Ascending aorta (tissue), 2 donors: ENCODE measurements at places on chromosomes 2 and 18.
A peak's percentile ranks its signal among the peaks of the same experiment; 100 is the strongest.

DNA sequence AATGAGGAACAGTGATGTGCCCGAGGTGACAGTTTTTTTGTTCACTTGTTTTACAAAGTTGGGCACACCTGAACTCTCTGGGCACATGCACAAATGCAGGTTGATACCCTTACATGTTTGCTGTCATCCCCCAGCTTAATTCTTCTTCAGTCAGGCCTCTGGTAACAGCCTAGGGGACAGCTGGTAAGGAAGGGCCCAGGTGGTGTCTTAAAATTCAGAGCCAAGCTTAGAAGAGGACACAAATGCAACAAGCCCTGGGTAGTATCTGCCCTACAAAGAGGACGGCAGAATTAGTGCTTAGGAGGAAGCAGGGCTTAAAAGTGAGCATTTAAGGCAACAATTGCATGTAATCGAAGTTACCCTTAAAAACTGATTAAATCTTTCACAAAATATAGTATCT is 171.9 kb upstream of the ACAA2 start:
- no peak overlapping the region for H3K4me3 ChIP-seq
- no peaks in the 10 kb centered on the region for H3K36me3 ChIP-seq
- no peak overlapping the region for H3K27ac ChIP-seq
- no peaks in the 10 kb centered on the region for H3K27me3 ChIP-seq

DNA sequence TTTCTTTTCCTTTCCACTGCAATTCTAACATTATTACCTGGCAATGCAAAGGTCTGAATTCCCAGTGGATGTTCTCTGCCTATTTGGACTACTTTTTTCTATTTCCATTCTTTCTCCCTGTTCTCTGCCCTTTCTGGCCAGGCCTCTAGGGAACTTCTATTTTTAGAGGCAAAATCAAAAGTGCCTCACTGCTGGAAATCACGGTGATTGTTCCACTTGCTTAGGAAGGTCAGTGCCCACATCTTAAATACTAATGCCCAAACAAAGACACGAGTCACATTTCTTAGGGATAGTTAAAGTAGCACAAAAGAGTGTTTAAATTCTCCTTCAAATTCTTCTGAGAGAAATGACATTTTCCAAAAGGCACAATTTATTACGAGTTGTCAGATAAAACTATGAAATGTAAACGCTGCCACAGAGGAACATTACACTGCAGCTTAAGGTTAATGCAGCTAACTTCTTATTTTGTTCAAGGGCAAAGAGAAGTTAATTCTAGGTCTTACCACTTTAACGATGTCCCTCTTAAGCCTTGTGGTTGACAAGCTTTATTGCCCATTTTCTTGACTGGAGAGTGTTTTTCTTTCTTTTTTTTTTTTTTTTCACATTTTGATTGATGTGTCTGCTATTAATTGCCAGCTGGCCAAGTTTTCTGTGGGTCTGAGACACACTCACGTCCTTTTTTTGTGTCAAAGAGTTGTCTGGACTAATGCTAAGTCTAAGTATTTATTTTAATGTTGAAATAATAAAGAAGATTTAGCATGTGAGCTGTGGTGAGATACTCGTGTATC is 34.7 kb downstream of the ST6GAL2 start:
- H3K27me3 ChIP-seq: no peaks in the 10 kb centered on the region
- no peaks in the 10 kb centered on the region for H3K36me3 ChIP-seq
- H3K4me3 ChIP-seq: peak overlapping the region; percentile 22
- peak overlapping the region; percentile 81 for H3K27ac ChIP-seq
- DNase-seq: no peak

DNA sequence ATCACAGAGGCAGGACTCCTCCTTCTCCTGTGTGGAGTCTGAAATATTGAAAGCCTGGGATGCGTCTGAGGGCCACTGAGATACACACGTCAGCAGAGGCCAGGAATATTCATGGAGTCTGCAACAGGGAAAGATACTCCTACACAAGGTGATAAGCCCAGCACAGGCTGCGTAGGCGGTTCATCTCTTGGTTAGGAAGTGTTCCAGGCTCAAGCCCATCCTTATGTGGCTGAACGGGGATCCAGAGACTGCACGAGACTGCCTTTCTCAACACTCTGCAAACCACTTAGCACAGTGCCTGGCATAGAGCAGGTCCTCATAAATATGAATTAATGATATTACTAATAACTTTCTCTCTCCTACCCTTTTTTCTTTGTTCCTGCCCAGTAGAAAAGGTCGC is 29.2 kb upstream of the AGPS start:
- DNase-seq: no peak
- H3K36me3 ChIP-seq: no peaks in the 10 kb centered on the region
- no peaks in the 10 kb centered on the region for H3K4me1 ChIP-seq
- H3K4me3 ChIP-seq: no peak overlapping the region

DNA sequence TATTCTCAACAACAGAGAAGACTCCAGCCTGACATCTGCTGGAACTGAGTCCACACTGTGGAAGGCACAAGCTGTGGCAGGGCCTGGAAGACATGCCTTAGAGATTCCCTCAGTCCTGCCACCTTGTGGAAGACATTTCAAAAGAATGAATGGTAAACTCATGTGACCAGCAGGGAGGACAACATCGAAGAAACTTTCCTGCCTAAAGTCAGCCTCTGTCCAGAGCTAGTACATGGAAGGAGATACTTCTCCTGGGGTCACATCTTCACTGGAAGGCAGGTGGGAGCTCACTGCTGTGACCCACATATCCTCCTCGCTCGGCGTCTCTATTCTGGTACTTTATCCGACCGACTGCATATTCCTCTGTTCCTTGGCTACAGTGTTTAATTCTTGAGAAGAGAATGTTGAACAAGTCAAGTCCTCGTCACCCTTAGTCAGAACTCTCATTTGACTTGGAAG is 59.5 kb downstream of the PUM2 start:
- no peaks in the 10 kb centered on the region for H3K27me3 ChIP-seq
- H3K4me1 ChIP-seq: no peaks in the 10 kb centered on the region
- DNase-seq: no peak
- no peak overlapping the region for H3K27ac ChIP-seq

GRCh38 chr18:1797235-1797634 is 774.1 kb downstream of the METTL4 start:
- H3K27me3 ChIP-seq: no peaks in the 10 kb centered on the region
- H3K27ac ChIP-seq: no peak overlapping the region
- no peaks in the 10 kb centered on the region for H3K4me1 ChIP-seq
- no peaks in the 10 kb centered on the region for H3K36me3 ChIP-seq

- H3K27me3 ChIP-seq: no peaks in the 10 kb centered on the region
- no peak overlapping the region for H3K4me3 ChIP-seq
- DNase-seq: no peak
Observed at GRCh38 chr18:42654556-42654955, 460.9 kb downstream of the RIT2 start.

DNA sequence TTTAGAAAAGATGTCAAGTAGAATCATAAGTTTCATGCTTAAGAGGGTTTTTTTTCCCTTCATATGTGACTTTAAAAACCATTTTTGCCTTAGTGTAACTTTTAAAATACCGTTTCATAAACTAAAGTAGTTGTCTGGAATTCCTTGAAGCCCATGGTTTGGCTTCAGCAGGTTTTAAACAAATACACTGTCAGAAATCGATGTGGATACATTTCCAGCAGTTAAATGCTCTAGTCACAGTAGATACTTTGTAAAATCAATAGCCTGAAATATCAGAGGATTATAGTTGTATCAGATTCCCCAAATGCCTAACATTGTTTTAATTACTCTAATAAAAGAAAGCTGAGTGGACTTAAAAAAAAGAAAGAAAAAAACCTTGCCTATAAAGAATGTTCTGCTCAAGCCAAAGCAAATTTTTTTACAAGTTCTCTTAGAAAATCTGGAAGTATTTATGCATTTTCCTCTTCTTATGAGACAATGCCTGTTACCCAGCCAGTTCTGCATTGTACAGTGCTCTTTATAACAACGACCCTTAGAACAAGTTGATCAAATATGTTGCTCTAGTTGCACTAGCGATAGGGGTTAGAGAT is 260.5 kb downstream of the LTBP1 start:
- DNase-seq: no peak
- no peak overlapping the region for H3K4me3 ChIP-seq

DNA sequence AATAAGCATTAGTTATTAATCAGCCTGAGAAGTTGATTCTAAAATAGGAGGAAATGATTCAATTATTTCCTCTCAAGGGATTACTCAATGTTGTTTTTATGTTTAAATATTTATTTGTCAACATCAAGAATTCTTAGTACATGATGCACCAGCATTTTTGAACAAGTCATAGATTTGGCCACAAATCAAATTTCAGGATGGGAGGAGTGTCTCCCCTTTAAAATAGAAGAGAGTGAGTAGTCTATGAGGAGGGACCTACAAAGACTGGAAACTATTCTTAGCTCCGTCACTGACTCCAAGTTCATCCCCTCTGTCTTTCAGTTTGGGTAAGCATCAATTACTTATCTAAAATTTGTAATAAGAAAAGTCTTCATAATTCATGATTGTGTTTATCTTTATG is 18.6 kb upstream of the IL18R1 start:
- H3K4me1 ChIP-seq: peaks cover 6% of the 10 kb centered on the region
- no peaks in the 10 kb centered on the region for H3K27me3 ChIP-seq
- H3K36me3 ChIP-seq: no peaks in the 10 kb centered on the region

DNA sequence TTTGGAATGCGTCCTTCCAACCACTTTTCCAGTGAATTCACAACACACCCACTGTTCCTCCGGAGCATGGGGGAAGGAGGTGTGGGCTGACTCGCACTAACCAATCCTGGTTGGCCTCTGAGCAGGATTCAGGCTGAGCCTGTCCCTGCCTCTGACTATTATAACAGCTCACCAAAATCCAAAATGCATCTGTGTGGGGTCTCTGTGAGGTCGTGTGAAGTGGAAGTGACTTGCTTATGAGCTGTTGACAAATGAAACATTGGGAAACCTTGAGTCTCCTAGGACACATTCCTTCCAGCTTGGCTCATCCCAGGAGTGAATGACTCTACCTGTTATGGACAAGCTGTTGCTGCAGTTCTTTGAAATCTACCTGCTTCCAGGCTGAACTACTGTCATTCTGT is 1.5 kb downstream of the CIDEA start:
- no peak overlapping the region for H3K4me3 ChIP-seq
- H3K36me3 ChIP-seq: no peaks in the 10 kb centered on the region
- H3K27me3 ChIP-seq: peaks cover 3% of the 10 kb centered on the region
- DNase-seq: no peak
- H3K27ac ChIP-seq: no peak overlapping the region

GRCh38 chr2:127048969-127049897 is 57.7 kb downstream of the BIN1 start:
- no peaks in the 10 kb centered on the region for H3K4me1 ChIP-seq
- no peak overlapping the region for H3K4me3 ChIP-seq
- H3K36me3 ChIP-seq: no peaks in the 10 kb centered on the region
- H3K27ac ChIP-seq: no peak overlapping the region

DNA sequence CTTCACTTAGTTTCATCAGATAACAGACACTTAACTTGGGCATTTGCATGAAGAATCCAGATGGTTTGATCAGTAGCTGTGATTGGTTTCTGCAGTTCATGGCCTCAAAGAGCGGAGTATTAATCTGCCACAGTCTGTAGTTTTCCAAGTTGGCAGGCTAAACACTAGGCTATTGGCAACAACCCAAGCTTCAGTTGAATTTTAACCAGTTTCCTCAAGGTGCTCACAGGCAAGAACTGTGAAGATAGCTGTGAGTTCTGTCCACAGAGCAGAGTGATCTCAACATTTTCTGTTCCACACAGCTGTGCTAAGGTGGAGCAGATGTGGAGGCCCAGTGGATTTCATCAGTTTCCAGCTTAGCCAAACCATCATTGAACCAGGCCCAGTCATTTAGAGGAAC is 469.5 kb upstream of the LINC00305 start:
- H3K36me3 ChIP-seq: no peaks in the 10 kb centered on the region
- DNase-seq: no peak
- H3K27me3 ChIP-seq: no peaks in the 10 kb centered on the region
- no peak overlapping the region for H3K4me3 ChIP-seq

DNA sequence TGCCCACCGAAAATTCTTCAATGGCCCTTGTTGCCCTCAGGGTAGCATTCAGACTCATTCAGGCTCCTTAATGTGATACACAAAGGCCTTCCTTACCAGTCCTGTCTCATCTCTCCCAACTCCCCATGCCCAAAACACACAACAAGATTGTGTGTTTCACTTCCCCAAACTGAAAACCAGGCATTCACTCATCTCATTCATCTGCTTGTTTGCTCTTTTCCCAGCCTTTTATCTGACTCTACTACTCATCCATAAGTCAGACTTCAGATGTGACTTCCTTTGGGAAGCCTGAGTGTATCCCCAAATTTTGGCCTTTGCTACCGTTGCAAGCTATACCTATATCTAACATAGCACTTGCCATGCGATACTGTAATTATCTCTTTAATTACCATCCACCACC is 9.7 kb upstream of the SLC39A10 start:
- H3K36me3 ChIP-seq: no peaks in the 10 kb centered on the region
- H3K4me1 ChIP-seq: no peaks in the 10 kb centered on the region
- no peak overlapping the region for H3K4me3 ChIP-seq
- no peak for DNase-seq
- no peaks in the 10 kb centered on the region for H3K27me3 ChIP-seq
- H3K27ac ChIP-seq: no peak overlapping the region

- no peak for DNase-seq
- no peaks in the 10 kb centered on the region for H3K36me3 ChIP-seq
- H3K27ac ChIP-seq: no peak overlapping the region
Observed at GRCh38 chr2:11133238-11133935, 21.9 kb upstream of the SLC66A3 start.

GRCh38 chr2:233740870-233741269 is 12.0 kb downstream of the UGT1A3 start:
- no peak for DNase-seq
- H3K4me3 ChIP-seq: no peak overlapping the region
- no peaks in the 10 kb centered on the region for H3K36me3 ChIP-seq

DNA sequence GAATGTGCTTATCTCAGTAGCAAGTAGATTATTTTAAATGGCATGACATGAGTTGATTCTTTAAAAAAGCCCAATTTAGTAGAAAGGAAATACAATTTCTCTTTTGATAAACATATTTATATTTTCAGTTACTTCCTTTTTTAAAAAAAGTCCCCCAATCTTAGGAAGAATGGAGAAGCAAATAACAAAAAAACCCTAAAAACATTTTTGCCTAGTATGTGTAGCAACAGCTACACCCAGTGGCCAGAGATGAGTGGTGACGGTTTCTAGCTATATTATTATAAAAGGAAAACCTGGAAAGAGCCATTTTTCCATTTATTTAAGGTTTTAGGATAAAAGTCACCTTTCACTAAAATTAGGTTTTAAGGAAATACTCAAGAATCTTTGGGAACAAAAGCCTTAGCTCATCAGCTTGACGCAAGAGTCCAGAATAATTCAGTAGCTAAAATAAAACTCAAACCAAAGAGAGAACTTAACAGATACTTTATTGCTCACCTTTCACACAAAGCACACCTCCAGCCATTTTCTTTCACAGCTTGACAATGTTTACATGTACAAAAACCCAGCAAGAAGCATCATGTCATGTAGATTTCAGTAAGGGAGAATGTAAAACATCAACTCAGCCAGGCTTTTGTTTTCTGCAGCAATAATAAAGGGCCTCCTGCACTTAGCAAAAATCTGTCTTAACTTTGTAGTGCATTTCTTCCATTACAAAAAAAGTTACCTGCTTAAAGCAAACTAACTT is 15.7 kb downstream of the FAM98A start:
- no peaks in the 10 kb centered on the region for H3K27me3 ChIP-seq
- no peaks in the 10 kb centered on the region for H3K4me1 ChIP-seq
- peaks cover 29% of the 10 kb centered on the region for H3K36me3 ChIP-seq
- DNase-seq: no peak

- no peaks in the 10 kb centered on the region for H3K36me3 ChIP-seq
- DNase-seq: peak; percentile 77
- peaks cover 6% of the 10 kb centered on the region for H3K4me1 ChIP-seq
- H3K4me3 ChIP-seq: peak overlapping the region; percentile 51
- no peaks in the 10 kb centered on the region for H3K27me3 ChIP-seq
Observed at GRCh38 chr2:229273723-229274338, 2.7 kb upstream of the PID1 start.
